ENCODE measurements at places on chromosomes 1 and 21. TPM values are rescaled to one million over a fixed set of nuclear protein-coding genes. Genes with fewer than 3 reads are reported as not detected.
A peak's percentile ranks its signal among the peaks of the same experiment; 100 is the strongest.

- no peak for ATAC-seq
These were observed 10.3 kb downstream of the ITGB2 start for GRCh38 chr21:44910229-44911067.

DNA sequence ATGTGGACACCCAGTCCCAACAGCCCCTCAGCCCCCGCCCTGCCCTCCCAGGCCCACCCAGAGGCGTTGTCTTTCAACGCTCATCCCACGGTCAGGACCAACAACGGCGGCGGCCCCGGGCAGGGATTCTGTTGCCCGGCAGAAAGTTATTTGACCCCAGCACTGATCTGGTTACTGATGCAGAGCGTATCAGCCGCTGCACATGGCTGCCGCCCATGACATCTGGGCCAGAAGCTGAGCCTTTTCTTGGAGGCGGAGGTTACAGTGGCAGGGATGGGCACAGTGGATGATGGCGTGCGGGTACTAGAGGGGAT lies 127.1 kb upstream of the ARHGEF16 start:
- no peak for ATAC-seq

DNA sequence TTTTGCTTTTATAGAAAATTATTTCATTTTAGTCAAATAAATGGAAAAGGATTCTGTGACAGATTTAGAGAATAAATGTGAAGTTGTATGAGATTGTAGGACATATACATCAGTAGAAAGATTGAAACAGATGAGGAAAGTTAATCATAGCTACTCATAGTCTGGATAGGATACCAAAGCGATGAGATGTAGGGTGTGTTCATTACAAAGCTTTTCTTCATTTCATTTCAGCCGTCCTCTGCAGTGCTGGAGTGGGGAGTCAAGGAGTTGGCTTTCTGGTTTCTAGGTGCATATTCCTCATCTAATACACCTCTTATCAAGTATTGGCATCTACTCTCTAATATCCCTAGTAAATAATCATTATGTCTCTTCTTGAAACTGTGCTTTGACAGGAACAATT lies 149.5 kb upstream of the NEGR1 start:
- no peak for ATAC-seq

GRCh38 chr1:57800376-57800775 lies 376.5 kb upstream of the DAB1 start:
- ATAC-seq, result no peak

DNA sequence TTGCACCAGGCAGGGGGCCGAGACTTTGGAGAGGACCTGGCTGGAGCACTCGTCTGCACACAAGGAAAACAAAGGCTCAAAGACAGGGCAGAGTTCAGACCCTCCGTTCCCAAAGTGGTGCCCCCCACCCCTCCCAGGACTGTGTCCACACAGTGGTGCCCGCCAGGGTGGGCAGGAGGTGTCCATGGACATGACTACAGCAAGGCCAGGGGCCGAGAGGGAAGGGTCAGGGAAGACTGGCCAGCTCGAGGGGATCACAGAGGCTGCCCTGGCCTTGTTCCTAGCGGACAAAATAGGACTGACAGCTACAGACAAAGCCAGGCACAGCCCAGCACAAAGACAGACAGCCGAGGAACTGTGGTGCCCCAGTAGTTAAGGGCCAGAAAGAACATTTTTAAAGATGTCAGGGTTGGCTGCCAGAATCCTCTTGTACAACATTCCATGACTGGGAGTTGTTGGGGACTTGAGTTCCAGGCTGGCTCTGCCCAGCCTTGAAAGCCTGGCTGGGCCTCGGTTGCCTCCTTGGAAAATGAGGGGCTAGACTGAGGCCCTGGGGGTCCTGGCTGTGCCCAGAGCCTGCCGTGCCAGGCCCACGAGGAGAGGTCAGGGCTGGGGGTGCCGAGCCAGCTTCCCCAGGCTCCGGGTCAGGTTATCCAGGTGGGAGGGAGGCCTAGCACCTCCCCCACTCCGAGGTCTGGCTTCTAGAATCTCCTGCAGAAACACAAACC lies 63.7 kb downstream of the SLX9 start:
- ATAC-seq, result peak; percentile 66

- no peak for ATAC-seq
These were observed 71.5 kb downstream of the SIK1 start for GRCh38 chr21:43355266-43355924.

DNA sequence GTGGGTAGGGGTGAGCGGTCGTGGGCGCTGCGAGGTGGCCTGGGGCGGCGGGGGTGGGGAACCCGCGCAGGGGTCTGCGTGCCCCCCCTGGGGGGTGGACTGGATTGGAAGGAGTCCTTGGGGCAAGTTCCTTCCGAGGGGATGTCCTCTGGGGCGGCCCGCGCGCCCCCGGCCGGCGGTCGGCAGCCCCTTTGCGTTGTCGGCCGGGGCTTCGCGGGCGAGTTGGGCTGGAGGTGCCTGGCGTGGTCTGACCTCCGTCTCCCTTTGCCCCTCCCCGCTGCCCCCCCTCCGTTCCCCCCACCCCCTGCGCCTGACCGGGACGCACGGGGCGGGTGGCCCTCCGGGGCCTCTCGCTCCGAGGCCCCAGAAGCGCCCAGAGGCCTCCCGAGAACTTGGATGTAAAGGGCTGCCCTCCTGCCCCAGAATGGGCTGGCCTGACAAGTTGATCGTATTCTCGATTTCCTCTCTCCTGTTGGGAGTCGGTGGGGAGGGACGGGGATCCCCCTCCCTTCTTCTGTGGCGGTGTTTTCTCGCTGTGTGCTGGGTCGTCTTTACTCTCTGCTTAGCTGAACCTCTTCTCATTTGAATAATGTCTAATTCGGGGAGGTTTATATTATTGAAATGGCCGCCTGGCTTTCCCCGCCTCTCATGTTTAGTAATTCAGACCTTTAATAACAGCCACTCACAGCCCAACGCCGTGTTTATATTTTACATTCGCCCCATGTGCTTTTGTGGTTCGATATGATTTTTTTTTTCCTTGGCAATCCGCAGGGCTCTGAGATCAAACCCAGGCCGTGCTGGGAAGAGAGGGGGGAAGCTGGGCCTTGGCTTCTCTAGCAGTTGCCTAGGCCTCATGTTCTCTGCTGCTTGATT lies 1.3 kb downstream of the POU2F1 start:
- peak; percentile 24 for ATAC-seq

DNA sequence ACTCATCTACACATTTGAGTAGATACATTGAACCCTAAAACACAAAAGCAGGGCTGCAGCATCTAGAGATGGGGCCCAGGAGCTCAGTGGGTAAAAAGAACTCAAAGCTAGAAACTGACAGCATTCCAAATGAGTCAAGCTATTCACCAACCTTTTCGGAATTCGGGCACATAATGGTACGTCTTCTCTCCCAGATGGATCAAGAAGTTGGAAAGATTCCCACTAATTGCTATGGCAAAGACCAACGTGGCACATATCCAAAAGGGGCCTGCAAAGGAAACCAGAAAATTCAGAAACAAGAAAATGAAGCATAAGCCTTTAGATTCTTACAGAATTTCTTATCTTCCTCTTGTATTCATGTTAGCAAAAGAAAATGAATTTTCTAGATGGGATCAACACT lies 18.4 kb downstream of the YIPF1 start:
- no peak for ATAC-seq

GRCh38 chr1:61732726-61733125 lies 7.8 kb upstream of the TM2D1 start:
- no peak for ATAC-seq

DNA sequence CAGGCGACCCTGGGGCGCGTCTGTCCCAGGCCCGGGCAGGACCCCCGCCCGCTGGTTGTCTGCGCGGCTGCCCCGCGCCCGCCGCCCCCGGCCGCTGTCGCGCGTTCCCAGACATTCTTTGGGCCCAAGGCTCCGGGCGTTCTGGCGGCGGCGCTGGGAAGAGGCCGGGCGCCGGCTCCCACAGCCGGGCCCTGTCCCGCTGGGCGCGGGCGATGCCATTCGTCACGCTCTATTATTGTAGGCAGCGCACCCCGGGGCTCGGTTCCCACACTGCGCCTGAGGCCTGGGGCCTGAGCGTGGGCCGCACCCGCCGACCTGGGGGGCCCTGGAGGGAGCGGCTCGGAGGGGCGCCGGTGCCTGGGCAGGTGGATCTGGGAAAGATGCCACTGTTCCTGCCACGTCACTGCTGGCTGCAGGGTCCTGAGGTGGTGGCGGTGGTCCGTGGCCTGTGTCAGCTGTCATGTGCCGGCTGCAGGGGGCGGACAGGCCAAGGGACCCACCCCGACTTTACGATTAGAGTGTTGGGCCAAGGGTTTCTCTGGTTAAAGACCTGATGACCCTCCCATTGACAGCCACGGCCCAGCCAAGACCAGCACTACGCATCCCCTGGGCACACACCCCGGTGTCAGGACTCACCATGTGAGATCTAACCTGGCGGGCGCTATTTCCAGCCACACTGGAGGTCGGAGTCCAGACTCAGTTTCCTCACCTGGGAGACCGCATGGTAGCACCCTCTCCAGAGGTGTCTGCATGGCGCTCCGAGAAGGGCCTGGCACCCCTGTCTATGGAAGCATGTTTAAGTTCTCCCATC lies 55.1 kb upstream of the ADARB1 start:
- ATAC-seq, result peak; percentile 39

DNA sequence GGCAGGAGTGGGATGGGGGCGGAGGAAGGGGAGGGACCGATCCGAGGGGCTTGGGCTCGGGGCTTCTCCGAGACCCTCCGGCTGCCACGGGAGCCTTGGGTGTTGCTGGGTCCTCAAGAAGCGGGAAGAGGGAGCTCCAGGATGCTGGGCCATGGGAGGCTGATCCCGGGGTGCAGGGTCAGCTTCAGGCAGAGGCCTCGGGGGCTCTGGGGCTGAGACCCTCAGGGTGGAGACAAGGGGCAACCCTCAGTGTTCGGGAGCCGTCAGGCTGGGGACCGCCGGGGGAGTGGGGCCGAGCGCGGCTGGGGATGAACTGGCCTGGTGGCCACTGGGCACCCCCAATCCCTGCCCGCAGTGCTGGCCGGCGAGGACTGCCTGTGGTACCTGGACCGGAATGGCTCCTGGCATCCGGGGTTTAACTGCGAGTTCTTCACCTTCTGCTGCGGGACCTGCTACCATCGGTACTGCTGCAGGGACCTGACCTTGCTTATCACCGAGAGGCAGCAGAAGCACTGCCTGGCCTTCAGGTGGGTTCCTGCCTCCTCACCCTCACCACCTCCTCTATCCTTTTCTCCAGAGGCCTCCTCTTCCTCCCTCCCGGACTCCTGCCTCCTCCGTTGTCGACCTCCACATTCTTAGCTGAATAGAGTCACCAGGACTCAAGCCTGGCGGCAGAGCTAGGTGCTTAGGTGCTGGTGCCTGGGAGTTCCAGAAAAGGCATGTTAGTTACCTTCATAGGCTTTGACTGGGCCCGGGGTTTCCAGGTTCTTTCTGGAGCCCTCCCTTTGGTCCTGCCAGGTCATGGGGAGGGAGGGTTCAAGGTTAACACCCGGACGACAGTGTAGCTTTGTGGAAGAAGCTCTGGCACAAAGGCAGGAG lies 631 bp downstream of the SHISA4 start:
- no peak for ATAC-seq

DNA sequence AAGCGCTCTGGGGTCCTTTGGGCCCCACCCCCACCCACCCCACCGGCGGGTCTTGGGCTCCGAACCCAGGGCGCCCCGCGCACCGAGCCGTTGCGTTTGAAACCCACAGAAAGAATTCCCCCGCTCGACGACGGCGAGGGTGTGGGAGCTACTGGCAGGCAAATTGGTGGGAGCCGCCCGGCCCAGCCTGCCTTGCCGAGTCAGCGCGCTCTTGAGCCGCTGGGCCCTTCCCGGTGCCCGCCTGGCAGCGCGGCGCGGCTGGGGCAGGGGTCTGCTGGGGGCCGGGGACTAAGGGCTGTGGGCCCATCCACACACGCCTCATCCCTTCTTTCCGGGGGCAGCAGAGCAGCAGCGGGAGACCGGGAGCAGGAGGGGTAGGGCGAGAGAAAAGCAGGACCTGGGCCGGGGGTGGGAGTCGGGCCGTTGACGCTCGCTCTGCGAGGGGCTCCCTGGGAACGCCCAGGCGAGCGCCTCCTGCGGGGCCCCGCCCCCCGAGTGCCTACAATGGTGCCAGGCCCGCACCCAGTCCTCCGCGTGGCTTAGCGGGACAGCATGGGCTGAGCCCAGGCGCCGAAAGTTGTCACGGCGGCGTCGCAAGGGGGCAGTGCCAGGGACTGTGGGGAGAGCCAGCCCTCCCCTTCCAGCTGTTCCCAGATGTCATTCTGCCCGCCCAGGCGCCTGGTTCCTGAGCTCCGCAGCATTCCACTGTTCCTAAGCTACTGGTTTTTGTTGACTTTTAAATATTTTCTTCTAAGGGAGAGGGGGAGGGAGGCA lies at the start of gene C1orf94:
C1orf94 (plus strand) TSS at position 78 of the 774 bp plus-strand sequence. CDS start 883 bp downstream, outside the sequence.
- ATAC-seq, result no peak

DNA sequence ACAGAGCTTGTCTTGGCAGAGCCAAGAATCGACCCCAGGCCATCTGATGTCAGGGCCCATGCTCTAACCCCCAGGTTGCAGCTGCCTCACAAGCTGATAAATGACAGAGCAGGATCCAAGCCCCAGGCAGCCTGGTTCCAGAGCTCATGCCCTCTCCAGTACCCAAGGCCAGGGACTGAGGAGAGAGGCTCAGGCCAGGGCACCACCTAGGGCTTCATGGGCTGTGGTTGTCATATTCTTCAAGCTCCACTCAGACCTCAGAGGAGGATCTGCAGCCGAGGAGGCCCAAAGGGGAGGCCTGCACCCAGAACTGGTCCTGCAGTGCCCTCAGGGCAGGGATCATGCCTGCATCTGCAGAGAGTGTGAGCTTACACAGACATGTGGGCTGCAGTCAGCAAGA lies 301.1 kb downstream of the MATN1 start:
- ATAC-seq, result no peak

DNA sequence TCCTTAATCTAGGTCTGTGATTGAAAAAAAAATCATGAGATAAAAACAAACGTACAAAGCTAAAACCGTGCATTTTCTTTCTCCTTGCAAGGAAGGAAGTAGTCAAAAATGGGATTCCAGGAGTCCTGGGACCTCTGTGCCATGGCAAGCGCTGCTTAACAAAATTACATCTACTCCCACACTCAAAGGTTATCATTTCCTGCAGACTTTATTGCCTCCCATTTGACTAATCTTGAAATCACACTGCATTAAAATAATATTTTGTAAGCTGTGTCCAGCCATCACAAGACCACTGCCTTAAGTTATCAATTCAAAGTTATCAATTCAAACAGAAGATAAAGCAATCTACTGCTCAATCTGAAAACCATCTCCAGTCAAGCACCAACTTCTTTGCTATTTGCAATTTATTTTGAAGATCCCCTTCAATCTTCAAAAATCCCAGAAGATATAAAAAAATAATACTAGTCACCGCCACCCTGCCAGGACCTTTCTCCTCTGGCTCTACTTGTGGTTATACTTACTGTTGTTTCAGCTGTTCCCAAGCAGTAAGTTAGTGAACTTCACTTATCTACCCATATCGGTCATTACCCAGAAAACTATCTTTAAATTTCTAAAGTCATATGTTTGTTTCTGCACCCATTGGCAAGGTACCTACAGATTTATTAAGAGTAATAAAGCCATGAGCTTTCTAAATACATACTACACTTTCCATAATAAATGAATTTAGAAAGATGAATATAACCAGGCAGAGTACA lies 38.1 kb upstream of the RAP1GAP start:
- no peak for ATAC-seq

- ATAC-seq, result no peak
These were observed 51.6 kb upstream of the ZC3H11B start for GRCh38 chr1:219664310-219665029.

- peak; percentile 24 for ATAC-seq
These were observed 20.6 kb downstream of the NPR1 start for GRCh38 chr1:153698923-153699714.

Gene PSRC1
- total RNA-seq, result 13.5 TPM

Gene CHODL
- total RNA-seq, result 3.4 TPM

Gene UMODL1
- total RNA-seq, result not detected

Gene NR1I3
- total RNA-seq, result not detected

Gene C4BPA
- not detected for total RNA-seq

Gene SERPINC1
- not detected for total RNA-seq

Gene LIPI
- total RNA-seq, result not detected

Gene LAMTOR5
- 112 TPM for total RNA-seq

Gene ERICH3
- not detected for total RNA-seq

Gene AADACL4
- total RNA-seq, result not detected

Data from gastroesophageal sphincter (tissue), 4 donors.